ENCODE measurements at places on chromosomes 3 and 15.

DNA sequence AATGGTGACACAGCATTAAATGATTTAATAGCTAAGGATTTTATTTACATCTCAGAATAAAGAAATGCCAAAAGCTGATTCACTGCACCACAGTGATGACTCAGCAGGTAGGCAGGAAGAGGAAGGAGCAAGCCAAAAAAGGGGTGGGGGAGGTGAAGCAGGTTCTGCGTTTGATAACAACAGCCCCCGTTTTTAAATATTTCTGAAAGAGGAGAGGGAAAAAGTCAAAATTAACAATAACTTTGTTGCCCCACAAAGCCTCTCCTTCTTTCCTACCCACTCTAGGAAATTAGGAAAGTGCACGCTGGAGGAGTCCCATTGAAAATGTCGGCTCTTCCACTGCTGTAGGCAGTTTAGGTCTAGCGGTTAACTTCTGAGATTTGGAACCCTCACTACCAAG lies 9.9 kb upstream of the CCDC54 start:
- peak; percentile 62 for DNase-seq

DNA sequence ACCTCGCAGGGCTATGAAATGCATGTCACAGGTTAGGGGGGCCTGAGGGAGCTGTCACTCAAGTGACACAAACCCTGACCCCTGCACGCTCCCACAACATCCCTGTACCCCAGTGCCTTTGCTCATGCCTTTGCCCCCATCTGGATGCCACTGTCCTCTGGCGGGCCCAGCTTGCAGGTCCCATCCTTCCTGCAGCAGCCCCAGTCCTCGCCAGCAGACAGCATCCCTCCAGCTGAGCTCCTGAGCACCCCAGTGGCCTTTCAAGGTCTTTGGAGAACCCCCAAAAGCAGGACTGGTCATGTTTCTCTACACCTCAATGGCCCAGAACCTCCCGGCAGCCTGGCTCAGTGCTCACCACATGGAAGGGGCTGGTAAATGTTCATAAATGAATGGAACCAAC lies 170.4 kb downstream of the ADAMTS17 start:
- DNase-seq = no peak

DNA sequence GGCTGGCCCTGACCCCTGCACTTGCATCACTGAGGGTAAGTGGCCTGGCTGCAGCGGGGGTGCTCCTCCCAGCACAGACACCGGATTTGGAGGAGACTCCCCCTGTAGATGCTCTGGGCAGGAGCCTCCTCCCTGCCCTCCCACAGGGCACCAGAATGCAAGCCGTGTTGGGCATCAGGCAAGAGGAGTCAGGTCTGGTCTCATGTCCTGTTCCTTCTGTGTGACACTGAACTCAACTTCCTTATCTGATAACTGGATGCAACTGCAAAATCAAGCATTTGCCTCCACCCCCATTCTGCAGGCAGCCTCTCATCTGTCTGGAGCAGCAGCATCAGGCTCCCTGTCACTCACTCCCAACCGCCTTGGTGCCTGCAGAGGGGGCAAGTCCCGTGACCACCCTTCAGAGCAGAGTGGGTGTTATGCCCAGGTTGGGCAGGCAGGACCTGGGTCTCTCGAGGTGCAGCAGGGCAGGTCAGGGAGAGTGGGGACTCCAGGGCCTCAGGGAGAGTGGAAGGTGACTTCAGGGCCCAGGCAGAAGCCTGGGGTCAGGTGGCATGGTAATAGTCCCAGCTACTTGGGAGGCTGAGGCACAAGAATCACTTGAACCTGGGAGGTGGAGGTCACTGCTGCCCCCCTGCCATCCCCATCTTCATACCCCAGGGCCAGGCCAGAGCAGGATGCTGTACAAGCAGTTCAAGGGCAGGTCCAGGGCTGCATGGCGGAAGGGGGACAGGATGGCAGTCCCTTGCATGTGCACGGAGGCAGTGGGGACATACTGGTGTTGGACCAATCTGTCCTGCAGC lies 10.5 kb upstream of the RPL29 start:
- DNase-seq = peak; percentile 78

DNA sequence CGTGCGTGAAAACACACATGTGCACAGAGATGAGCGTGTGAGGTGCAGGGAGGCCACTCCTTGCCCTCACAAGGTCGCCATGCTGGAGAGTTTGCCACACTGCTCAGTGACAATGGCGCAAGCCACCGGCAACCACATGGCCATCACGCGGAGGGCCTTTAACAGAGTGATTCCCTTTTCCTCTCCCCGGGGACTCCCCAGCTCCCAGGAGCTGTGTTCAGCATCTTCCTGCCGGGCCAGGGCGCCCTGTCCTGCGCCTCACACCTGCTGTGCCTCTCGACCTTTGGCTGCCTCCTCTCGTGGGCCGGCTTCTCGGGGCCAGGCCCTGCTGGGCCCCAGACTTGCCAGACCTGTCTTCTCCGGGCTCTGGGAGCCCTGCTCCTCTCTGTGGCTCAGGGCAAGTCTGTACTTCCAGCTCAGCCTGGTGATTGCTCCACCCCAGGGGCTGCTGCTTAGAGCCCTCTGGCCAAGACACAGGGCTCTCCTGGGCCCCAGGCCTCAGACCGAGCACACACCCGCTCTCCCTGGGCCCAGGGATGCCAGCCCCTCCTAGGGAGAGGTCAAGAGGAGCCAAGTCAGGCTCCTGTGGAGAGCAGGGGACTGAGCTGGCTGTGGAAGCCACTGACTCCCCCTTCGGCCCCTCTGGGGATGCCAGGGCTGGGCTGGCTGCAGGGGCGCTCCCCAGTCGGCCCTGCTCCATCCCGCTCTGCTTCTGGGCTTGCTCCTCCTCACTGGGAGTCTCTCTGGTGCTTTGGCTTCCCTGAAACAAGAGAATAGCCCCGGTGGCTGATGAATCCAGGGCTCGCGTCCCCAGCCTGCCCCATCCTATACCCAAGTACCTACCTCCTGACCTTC lies 5.6 kb downstream of the CCDC9B start:
- peak; percentile 59 for DNase-seq

DNA sequence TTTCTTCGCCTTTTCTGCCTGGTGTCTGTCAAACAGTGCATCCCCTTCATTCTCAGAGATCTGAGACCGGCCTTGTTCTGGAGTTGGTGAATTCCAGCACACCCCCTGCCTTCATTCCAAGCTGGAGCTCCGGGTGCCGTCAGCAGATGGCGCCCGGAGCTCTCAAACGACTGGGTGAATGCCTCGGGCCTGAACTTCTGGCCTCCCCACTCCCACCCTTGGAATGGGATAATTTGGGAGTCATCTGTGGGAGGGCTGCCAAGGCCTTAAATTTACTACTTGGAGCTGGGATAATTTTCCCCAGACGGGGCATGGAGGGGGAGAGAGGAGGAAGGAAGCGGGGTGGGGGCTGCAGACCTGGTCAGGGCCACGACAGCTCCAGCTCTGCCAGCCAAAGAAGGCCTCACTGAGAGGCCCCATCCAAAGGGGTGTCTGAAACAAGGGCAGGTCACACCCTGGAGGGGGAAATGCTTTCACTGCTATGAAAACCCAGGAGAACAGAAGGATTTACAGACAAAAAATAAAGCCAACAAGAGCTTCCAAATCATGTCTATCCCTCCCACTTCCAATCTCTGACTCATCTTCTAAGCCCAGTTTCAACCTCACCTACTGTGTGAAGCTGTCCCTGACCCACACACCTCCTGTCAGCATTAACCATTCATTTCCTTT lies 187.9 kb downstream of the OPA1 start:
- DNase-seq = peak; percentile 55

GRCh38 chr15:84781495-84781894 lies 33.1 kb downstream of the ZNF592 start:
- no peak for DNase-seq

DNA sequence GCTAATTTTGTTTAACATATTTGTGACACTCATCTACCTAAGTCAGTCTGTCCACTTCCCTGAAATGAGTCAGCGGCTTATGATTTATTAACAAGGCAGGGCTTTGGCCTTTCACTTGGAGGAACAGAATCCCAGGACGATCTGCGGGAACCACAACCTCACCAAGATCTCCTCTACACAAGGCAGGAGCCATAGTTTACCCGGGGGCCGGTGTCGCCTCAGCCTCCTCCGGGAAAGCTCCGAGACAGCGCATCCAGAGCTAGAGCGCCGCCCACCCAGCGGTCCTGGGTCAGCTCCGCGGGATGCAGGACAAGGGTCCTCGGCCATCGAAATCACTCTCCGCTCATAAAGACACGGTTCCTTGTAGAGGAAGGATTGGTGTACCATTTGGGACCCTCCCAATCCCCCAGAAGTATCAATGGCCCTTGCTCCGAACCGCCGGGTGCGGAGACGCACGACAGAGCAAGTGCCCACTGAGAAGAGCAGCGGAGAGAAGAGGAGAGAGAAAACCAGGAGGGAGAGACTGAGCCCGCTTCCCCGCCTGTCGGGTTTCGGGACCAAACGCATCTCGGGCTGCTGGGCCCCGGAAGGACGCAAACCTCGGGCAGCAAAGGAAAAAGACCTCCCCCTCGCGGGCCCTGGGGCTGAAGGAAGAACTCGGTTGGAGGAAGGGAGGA lies 13.1 kb upstream of the ALCAM start:
- DNase-seq = no peak

GRCh38 chr3:172564499-172564898 lies 41.3 kb upstream of the TNFSF10 start:
- peak; percentile 14 for DNase-seq

DNA sequence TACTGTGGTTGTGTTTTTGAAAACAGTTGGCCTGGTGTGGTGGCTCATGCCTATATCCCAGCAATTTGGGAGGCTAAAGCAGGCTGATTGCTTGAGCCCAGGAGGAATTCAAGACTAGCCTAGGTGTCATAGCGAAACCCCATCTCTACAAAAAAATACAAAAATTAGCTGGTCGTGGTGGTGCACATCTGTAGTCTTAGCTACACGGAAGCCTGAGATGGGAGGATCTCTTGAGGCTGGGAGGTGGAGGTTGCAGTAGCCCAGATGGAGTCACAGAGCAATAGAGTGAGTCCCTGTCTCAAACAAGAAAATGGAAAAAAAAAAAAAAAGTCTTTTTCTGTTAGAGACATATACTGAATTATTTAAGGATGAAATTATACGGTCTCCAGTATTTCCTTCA lies 14.7 kb upstream of the LRRFIP2 start:
- DNase-seq = no peak

- DNase-seq = peak; percentile 37
These were observed 88.7 kb downstream of the LIPC start for GRCh38 chr15:58520464-58520863.

GRCh38 chr3:161471211-161471610 lies 25.4 kb upstream of the OTOL1 start:
- no peak for DNase-seq

- no peak for DNase-seq
These were observed 44.4 kb upstream of the SPTSSB start for GRCh38 chr3:161415506-161416231.

- no peak for DNase-seq
These were observed 17.7 kb downstream of the SLC35G2 start for GRCh38 chr3:136836511-136837156.

DNA sequence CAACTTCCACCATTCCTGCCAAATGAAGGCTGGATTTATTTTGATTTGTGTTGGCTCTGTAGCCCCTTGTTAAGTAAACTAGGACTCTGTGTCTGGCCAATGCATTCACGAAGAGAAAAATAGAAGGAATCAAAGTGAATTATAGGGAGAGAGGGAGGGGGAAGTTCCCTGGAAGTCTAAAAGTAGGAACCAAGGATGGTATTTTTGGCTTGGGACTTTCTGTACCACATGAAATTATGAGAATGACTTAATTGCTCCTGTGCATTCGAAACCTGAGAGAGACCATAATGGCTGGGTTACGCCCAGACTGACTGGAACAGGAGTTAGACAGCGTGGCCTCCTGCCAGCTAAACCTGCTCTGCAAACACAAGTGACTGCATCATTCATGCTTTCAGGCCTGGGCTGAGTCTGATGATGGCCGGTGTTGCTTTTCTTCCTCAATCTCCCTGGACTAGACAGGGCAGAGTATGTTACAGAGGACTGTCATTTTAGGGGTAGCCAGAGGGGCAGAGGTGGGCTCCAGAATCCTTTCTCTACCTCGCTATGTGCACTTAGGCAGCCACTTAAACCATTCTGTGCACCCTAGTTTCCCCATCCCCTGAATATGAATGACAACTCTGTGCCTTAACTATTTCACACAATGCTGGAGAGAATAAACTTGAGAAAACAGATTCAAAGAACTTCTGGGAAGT lies 58.9 kb downstream of the MYO1E start:
- no peak for DNase-seq

GRCh38 chr3:119541547-119541946 lies 17.9 kb downstream of the CD80 start:
- no peak for DNase-seq

DNA sequence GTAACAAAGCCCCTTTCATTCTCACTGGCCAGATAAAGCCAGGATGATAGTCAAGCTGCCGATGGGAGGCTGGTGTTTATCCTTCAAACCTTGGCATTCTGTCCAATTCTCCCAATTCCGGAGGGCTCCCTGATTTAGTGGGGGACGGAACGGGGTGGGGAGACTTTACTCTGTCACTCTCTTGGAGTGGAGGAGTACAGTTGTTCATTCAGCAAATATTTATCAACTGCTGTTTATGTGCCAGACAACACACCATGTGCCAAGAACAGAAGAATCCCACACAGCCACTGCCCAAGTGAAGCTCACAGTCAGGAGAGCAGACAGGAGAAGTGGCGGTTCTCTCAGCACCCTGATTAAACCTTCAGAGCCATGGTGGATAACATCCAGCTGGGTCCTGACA lies 63.3 kb downstream of the WNT5A start:
- no peak for DNase-seq

- DNase-seq = no peak
These were observed 476.1 kb downstream of the NAALADL2 start for GRCh38 chr3:175335229-175335628.

DNA sequence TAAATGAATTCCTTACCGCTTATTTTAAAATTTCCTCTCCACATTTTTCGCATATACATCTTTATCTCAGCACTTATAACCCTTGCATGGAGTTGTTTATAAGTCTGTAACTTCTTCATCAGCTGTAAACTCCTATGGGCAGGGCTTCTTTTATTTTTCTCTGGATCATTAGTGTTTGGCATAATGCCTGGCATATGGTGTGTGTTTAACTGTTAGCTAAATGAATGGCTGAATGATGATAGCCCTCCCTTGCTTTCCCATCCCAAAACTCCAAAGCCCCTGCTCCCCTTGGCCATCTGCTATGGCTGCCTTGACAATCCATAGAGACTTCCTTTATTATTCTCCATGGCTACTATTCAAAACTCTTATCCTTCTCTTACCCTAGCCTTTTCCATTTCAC lies 48.1 kb upstream of the SEMA6D start:
- no peak for DNase-seq

- no peak for DNase-seq
These were observed 284.9 kb downstream of the TLE3 start for GRCh38 chr15:69812861-69813261.

GRCh38 chr3:180063783-180064182 lies 27.0 kb upstream of the PEX5L start:
- no peak for DNase-seq

GRCh38 chr15:89799011-89799911 lies 15.4 kb downstream of the ANPEP start:
- DNase-seq = no peak

GRCh38 chr3:196163666-196164493 lies 47.3 kb downstream of the ZDHHC19 start:
- DNase-seq = peak; percentile 98

- DNase-seq = no peak
These were observed 481.2 kb downstream of the FOXP1 start for GRCh38 chr3:71102111-71102983.

Data from NB4 (cell line).